ENCODE measurements at places on chromosomes 5 and 9. TPM values are rescaled to one million over a fixed set of nuclear protein-coding genes. Genes with fewer than 3 reads are reported as not detected.

DNA sequence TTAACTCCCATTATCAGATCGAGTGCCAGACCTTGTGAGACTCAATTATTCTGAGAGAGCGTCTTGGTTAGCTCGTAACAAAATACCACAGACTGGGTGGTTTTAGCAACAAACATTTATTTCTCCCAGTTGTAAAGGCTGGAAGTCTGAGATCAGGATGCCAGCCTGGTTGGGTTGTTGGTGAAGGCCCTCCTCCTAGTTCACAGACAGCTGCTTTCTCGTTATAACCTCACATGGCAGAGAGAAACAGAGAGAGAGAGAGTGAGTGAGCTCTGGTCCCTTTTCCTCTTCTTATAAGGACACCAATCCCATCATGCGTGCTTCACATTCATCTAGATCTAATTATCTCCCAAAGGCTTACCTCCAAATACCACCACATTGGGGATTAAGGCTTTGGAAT is 114.2 kb upstream of the SLC24A2 start:
- DNase-seq = no peak

DNA sequence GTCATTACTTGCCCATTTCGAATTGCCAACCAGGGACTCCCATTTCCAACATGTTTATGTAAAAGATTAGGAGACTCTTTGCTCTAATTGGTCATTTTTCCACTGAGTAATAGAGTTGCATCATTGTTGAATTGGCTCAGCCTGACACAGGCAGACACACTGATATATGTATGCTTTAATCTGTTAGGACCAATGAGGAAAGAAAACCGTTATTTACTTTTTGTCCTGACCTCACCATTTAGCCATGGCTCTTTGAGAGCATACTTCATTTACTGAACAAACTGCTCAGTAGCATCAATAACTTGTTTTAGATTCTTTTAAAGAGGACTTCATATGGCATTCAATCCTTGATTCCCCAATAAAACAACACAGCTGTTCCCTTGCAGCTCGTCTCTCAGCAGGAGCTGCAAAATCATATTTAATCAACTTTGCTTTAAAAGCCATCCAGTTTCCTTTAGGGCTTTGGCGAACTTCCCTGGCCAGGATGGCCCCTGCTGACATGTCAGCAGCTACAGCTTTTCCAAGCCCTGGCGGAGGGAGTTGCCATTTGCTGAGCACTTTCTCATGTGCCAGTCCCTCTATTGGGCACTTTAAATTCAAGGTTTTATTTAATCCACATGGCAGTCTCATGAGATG is 251.5 kb upstream of the TNC start:
- no peak for DNase-seq

DNA sequence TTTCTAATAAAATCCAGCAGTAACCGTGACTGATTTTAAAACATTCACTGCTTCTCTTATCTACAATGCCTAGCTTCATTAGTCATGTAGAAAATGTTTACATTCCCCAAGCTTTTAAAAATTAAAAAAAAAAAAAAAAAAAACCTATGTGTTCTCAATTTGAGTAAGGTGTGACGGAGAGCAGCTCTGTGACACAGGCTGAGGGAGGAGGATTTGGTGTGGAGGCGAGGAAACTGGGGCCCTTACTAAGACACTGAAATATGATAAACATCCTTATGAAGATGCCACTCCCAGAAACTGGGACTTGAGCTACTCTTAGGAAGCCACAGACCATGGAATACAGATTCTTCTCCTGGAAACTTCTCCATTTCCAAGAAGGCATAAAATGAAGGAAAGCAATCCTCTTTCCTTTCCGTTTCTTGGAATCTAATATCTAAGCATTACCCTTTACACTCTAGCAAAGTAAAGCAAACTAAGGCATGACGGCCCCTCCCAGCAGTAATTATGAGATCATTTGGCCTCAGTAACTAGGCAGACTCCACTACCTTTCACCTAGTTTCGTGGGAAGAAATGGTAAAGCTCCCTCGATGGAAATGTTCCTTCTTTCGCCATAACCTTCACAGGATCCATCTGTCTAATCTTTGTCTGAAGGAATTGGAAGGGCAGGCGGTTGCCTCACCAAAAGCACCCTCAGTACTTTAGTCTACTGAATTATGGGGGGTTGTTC is 23.5 kb downstream of the GRAMD2B start:
- DNase-seq = no peak

GRCh38 chr9:35664531-35665470 is at the start of gene ARHGEF39:
Gene ARHGEF39, minus strand, starts transcription at chr9:35665195. Its CDS starts 26 bp downstream, at chr9:35665169.
- DNase-seq = peak; percentile 81

DNA sequence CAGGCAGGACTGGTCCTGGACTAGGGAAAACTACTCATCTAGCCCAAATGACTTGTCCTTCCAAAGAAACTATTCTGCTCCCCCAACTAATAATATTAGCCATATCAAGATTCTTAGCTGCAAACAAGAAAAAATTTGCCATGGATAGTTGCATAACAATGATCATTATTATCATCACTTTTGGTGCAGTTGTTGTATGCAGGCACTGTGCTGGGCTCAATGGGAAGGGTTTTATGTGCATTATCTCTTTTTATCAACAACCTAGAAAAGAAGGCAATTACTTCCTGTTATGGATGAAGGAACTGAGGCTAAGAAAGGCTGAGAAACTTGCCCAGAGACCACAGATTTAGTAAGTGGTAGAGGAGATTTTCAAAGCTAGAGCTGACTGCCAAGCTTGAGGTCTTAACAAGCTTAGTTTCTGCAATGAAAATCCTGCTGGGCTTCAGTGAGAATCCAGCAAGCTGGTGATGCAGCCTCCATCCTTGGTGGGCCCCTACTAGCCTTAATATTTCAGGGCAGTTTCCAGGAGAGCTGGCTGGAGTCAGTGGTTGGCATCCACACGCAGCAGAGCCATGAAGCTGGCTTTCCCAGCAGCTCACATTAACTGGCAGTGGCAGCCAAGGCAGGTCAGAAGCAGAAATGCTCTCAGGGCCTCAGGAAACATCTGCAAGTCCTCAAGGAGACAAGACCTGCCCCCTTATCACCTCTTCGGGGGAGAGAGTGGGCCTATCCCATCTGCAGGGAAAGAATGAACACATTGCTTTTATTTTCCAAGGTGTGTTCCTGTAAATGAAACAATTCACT is 20.5 kb upstream of the MEGF9 start:
- DNase-seq = no peak

- no peak for DNase-seq
Observed at GRCh38 chr5:127415034-127415433, 102.4 kb upstream of the PRRC1 start.

DNA sequence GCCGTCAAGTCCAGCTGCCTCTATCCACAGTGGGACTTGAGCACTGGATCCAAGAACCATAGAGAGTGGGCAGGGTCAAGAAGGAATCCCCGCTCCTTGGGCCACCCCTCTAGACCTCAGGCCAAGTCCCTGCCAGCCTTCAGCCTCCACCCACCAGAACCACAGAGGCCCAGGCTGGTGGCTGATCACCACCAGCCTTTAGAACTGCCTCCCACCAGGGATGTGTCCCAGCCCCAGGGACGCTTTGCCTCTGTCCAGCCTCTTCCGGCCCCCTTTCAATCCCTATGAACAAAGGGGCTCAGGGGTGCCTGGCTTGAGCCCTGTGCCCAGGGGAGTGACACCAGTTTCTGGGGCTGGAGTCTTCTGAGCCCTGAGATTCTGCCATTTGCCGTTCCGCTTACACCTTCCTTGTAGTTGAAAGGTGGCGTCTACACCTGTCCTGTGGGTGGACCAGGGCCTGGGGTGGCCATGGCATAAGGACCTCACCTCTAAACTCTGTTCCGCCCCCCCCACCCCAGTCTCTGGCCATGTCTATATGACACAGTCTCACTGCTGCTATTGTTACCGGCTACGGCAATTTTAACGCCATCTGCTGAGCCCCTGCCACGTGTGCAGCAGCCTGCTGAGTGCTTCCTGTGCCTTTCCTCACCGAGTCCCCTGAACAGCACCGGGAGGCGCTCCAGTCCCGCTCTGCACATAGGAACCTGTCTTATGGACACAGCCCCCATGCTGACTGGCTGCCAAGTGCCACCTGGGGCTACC is 35.7 kb upstream of the ORM1 start:
- DNase-seq = no peak

DNA sequence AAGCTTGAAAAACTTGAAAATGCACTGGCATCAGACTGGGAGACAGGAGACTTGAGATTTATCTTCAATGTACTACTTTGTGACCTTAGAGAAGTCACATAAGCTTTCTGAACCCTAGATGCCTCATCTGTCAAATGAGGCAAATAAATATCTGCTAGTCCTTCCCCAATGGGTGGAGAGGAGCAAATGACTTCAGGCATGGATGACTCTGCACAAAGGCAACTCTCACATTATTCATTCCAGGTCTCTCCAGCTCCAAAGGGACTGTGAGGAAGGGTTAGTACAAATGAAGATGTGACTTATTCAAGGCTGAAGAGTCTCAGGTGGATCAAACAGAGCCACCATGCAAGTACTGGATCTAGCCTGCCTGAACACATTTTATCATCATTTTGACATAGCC is 228.7 kb downstream of the SLIT3 start:
- DNase-seq = no peak

GRCh38 chr5:139023286-139023685 is 148.2 kb upstream of the LRRTM2 start:
- no peak for DNase-seq

DNA sequence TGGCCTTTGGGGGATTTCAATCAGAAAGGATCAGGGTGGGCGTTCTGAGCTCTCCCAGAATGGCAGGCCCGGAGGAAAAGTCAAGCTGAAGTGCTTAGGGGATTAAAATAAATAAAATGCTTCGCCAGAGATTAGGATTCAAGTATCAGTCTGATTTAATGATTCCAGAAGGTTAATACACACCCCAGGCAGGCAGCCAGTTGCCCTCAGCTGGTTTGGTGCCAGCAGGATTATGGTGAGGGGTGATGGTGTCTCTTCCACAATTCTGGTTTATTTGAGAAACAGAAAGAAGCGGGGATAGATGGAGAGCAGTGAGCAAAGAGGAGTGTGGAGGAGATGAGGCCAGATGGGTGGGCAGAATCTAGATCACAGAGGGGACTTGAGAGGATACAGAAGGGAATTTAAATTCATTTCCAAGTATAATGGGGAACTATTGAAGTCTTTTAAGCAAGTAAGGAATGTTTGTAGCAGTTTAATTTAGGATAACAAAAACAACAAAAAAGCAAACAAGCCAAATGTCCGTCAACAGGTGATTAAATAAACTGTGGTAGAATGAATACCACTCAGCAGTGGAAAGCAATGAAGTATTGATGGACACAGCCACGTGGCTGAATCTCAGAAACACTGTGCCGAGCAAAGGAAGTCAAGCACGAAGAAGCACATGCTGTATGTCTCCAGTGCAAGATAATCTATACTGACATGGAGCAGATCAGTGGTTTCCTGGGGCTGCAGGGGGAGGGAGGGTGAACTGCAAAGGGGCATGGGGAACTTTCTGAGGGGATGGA is 297.7 kb downstream of the MSX2 start:
- no peak for DNase-seq

DNA sequence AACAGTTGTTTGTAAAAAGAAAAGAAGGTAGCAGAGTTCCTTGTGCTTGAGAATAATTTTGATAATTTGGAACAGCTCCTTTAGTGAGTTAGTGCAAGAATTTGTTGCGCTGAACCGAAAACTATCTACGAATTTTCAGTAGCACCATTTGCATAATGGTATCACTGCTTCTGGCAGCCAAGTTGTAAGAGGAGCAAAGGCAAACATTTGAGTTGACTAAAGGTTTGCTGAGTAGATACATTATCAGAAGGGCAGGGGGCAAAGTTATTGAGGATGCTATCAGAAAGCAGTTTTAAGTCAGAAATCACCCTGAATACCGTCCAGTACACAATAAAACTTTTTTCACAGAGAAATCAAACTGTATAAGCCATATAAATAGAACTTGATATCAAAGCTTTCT is 181.5 kb upstream of the MOCS2 start:
- DNase-seq = no peak

The ACSL6 gene
- polyA plus RNA-seq = 3.8 TPM

The ENG gene
- polyA plus RNA-seq = 1.1 TPM

DNA sequence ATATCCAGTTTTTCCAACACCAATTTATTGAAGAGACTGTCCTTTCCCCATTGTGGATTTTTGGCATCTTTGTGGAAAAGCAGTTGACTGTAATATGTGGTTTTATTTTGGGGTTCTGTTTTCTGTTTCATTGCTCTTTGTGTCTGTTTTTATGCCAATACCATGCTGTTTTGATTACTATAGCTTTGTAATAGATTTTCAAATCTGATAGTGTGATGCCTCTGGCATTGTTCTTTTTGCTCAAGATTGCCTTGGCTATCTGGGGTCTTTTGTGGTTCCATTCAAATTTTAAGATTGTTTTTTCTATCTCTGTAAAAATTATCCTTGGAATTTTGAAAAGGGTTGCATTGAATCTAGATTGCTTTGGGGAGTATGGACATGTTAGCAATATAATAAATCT is 99.5 kb downstream of the NDUFAF2 start:
- DNase-seq = no peak

DNA sequence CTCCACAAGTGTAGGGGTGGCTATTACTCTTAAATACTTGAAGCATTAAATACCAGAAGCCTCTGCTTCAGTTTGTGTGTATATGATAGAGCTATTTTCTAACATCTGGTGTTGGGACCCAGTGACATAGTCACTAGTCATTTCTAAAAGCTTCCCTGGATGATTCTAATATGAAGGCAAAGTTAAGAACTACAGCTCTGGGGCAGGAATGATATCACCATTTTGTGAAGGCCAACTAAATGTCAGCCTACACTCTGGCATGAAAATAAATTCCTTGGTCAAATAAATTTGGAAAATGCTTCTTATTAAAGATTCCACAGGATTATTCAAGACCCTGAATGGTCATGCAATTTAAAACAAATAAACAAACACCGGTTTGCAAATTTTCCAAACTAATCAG is 197.7 kb downstream of the PLK2 start:
- DNase-seq = no peak

- DNase-seq = no peak
Observed at GRCh38 chr5:176491101-176491502, 42.9 kb downstream of the FAF2 start.

DNA sequence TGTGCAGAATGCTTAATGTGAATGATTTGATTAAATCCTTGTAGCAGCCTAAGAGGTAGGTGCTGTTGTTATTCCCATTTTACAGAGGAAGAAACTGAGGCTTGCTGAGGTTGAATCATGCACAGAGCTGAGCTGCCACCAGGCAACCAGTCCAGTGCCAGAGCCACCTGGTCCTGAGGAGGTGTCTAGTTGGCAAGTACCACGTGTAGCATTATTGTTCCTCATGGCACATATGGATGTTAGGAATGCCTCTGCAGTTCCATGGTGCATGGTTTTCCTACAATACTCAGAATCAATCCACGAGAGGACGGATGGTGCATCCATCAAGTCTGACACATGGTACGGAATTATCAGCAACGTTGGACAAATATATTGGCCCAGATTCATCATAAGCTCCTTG is 8.9 kb downstream of the UBE2QL1 start:
- DNase-seq = no peak

DNA sequence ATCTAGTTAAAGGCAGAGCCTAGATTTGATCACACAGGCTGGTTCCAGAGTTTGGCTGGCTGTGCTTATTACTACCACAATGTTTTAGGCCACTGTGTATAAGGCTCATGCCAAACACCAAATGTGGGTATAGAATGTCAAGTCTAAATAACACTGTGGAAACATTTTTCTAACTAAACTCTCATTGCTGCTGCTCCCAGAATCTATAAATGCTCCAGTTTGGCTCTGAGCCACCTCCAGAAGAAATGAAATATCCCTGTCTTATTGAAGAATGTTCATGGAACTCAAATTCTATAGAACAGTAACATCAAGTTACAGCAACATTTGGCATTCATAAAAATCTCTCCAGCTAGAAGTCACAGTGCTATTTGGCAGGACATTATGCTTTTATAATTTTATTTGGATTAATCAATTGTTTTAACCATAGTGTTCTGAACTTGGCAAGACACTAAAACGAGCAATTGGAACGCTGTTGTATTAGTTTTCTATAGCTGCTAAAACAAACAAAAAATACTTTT is 178.1 kb upstream of the COX7C start:
- DNase-seq = no peak

The TXNDC15 gene
- polyA plus RNA-seq = 22.2 TPM
